ENCODE measurements at places on chromosomes 12 and 14. TPM values are rescaled to one million over a fixed set of nuclear protein-coding genes. Genes with fewer than 3 reads are reported as not detected.

GRCh38 chr12:113214895-113215400 is 6.3 kb upstream of the TPCN1 start:
- H3K27me3 ChIP-seq: no peaks in the 10 kb centered on the region
- peak overlapping the region; percentile 70 for H3K27ac ChIP-seq
- H3K36me3 ChIP-seq: no peaks in the 10 kb centered on the region
- no peak overlapping the region for H3K4me3 ChIP-seq

GRCh38 chr12:105382771-105383622 is 52.5 kb downstream of the C12orf75 start:
- no peak overlapping the region for H3K4me3 ChIP-seq
- no peak overlapping the region for H3K27ac ChIP-seq
- H3K27me3 ChIP-seq: no peaks in the 10 kb centered on the region
- DNase-seq: peak; percentile 32
- no peaks in the 10 kb centered on the region for H3K36me3 ChIP-seq
- H3K4me1 ChIP-seq: no peaks in the 10 kb centered on the region

The NXPH4 gene
- 2.1 TPM for total RNA-seq

- H3K27ac ChIP-seq: no peak overlapping the region
- DNase-seq: no peak
- H3K4me1 ChIP-seq: no peaks in the 10 kb centered on the region
- no peak overlapping the region for H3K4me3 ChIP-seq
Measured at GRCh38 chr12:86550218-86551145, 294.3 kb upstream of the MGAT4C start.

The TSPAN8 gene
- 4.2 TPM for total RNA-seq

GRCh38 chr12:98754095-98754494 is 109.0 kb downstream of the APAF1 start:
- no peaks in the 10 kb centered on the region for H3K27me3 ChIP-seq
- H3K27ac ChIP-seq: no peak overlapping the region
- no peaks in the 10 kb centered on the region for H3K36me3 ChIP-seq
- peaks cover 5% of the 10 kb centered on the region for H3K4me1 ChIP-seq

The NFE2 gene
- total RNA-seq: 0.26 TPM

DNA sequence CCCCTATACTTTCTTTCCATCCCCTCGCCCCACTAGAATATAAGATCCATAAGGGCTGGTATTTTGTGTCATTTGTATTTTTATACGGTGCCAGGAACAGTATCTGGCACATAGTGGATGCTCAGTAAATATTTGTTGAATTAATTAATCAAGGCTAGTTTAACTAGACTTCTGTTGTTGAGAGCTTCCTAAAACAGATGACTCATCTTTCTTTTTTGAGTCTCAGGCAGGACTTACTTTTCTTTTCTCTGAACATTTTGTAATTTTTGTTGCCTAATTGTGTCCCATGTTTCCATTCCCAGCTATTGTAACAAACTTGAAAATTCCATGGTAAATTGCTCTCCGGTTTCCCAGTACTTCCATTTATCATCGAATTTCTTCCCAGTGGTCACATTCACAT is 16.7 kb downstream of the STK38L start:
- H3K4me3 ChIP-seq: no peak overlapping the region
- no peaks in the 10 kb centered on the region for H3K4me1 ChIP-seq
- no peak for DNase-seq
- no peaks in the 10 kb centered on the region for H3K36me3 ChIP-seq
- no peak overlapping the region for H3K27ac ChIP-seq
- no peaks in the 10 kb centered on the region for H3K27me3 ChIP-seq

The GTF2A1 gene
- total RNA-seq: 34.4 TPM

The PPP1R36 gene
- 0.69 TPM for total RNA-seq

The RNASE7 gene
- total RNA-seq: not detected

- no peak for DNase-seq
- H3K27ac ChIP-seq: peak overlapping the region; percentile 96
- H3K27me3 ChIP-seq: no peaks in the 10 kb centered on the region
- H3K36me3 ChIP-seq: no peaks in the 10 kb centered on the region
- no peak overlapping the region for H3K4me3 ChIP-seq
- peaks cover 24% of the 10 kb centered on the region for H3K4me1 ChIP-seq
Measured at GRCh38 chr12:75913502-75914351, 117.8 kb downstream of the PHLDA1 start.

DNA sequence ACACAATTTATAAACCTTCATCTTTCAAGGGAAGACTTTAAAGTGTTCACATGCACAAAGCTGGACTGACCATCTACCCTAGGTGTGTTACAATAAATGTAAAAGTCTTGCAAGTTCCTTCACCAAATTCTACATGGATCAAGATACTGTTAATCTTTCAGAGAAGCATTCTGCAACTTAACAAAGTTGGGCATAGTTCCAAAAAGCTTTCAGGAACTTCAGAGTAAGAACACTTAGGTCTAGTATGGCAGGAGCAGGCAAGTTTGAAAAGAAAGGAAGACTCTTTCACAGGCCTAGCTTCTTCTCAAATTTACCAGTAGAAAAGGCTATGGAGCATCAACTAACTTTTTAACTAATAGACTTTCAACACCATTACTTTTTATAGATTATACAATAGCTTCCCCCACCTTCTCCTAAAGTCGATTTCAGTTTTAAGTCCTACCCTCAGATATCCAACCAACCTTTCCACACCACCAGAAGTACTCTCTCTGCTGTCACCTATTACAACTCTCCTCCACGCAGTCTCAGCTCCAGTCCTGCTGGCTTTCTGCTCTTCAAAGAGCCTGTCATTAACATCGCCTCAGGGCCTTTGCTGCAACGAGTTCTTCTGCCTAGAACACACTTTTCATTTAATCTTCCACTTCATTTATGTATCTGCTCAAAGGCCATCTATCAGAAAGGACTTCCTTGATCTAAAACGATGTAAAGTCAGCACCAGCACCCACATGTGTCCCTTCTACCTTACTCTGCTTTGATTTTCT is 333.9 kb downstream of the CEP128 start:
- H3K4me3 ChIP-seq: no peak overlapping the region
- no peaks in the 10 kb centered on the region for H3K27me3 ChIP-seq
- no peak overlapping the region for H3K27ac ChIP-seq
- H3K36me3 ChIP-seq: no peaks in the 10 kb centered on the region

The OLR1 gene
- total RNA-seq: 0.74 TPM

- H3K36me3 ChIP-seq: no peaks in the 10 kb centered on the region
- H3K27me3 ChIP-seq: no peaks in the 10 kb centered on the region
- H3K4me1 ChIP-seq: 0 out of 2 replicates have a peak, but pooled peaks cover 6% of the 10 kb centered on the region
- H3K27ac ChIP-seq: no peak overlapping the region
- DNase-seq: no peak
- H3K4me3 ChIP-seq: no peak overlapping the region
Measured at GRCh38 chr12:108711489-108712164, 19.7 kb downstream of the CORO1C start.

The RFX4 gene
- total RNA-seq: not detected

DNA sequence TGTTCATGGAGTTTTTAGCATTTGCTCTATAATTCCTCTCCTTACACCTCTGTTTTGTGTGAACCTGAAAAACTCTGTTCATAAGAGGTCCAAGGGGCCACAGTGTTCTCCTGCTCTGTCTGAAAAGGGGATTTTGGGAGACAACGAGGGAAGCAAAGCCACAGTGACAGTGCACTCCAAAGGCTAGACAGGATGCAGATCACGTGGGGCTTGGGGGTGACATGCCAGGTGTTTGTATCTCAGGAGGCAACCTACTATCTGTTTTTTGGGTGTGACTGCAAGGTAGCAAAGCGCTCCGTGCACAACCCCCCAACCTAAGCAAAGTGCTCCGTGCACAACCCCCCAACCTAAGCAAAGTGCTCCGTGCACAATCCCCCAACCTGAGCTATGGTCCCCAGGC is 5.1 kb upstream of the CHD4 start:
- H3K4me1 ChIP-seq: peaks cover 9% of the 10 kb centered on the region
- no peaks in the 10 kb centered on the region for H3K27me3 ChIP-seq
- H3K4me3 ChIP-seq: no peak overlapping the region
- no peaks in the 10 kb centered on the region for H3K36me3 ChIP-seq
- H3K27ac ChIP-seq: no peak overlapping the region
- no peak for DNase-seq

- no peaks in the 10 kb centered on the region for H3K36me3 ChIP-seq
- no peak for DNase-seq
- no peak overlapping the region for H3K27ac ChIP-seq
- H3K4me1 ChIP-seq: no peaks in the 10 kb centered on the region
- H3K27me3 ChIP-seq: no peaks in the 10 kb centered on the region
Measured at GRCh38 chr14:91927191-91927590, 20.3 kb downstream of the FBLN5 start.

GRCh38 chr14:102537981-102538601 is 28.5 kb upstream of the ANKRD9 start:
- no peak overlapping the region for H3K27ac ChIP-seq
- no peaks in the 10 kb centered on the region for H3K36me3 ChIP-seq
- H3K27me3 ChIP-seq: no peaks in the 10 kb centered on the region
- DNase-seq: no peak
- H3K4me3 ChIP-seq: no peak overlapping the region

- no peaks in the 10 kb centered on the region for H3K27me3 ChIP-seq
- no peaks in the 10 kb centered on the region for H3K36me3 ChIP-seq
- H3K4me3 ChIP-seq: no peak overlapping the region
- no peak for DNase-seq
- H3K4me1 ChIP-seq: no peaks in the 10 kb centered on the region
Measured at GRCh38 chr14:35932659-35933159, 106.6 kb downstream of the BRMS1L start.

The GPRC5D gene
- total RNA-seq: not detected

- H3K27ac ChIP-seq: no peak overlapping the region
- no peak overlapping the region for H3K4me3 ChIP-seq
- H3K36me3 ChIP-seq: no peaks in the 10 kb centered on the region
- no peaks in the 10 kb centered on the region for H3K27me3 ChIP-seq
Measured at GRCh38 chr14:64788706-64789105, 84.5 kb downstream of the PLEKHG3 start.

GRCh38 chr12:52615208-52615868 is 3.0 kb downstream of the KRT73 start:
- DNase-seq: no peak
- peaks cover 8% of the 10 kb centered on the region for H3K27me3 ChIP-seq
- no peaks in the 10 kb centered on the region for H3K4me1 ChIP-seq
- no peaks in the 10 kb centered on the region for H3K36me3 ChIP-seq
- H3K4me3 ChIP-seq: no peak overlapping the region

The PLEKHG7 gene
- total RNA-seq: not detected

- peaks cover 20% of the 10 kb centered on the region for H3K27me3 ChIP-seq
- H3K36me3 ChIP-seq: no peaks in the 10 kb centered on the region
- peaks cover 2% of the 10 kb centered on the region for H3K4me1 ChIP-seq
Measured at GRCh38 chr14:99272632-99272898, 568 bp upstream of the BCL11B start.

DNA sequence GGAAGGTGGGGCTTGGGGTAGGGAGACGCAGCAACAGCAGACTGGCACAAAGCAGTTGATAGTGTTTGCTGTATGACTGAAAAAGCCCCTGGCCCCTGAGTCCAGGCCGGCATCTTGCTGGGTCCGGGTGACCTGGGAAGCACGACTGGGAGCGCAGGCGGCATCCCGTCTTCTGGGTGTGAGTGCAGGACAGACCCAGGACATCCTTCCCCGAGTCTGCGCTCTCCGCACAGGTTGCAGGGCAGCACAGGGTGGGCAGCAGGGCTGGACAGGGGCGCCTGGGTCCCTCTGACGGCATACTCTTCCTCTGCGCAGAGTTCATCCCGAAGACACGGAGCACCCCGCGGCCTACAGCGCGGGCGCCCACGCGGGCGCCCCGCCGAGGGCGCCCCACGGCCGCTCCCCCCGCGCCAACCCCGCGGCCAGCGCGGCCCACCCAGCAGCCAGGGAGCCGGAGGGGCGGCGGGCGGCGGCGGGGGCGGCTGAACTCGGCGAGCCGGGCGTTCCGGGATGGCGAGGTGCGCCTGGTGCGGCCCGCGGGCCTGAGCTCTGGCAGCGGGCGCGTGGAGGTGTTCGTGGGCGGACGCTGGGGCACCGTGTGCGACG is 9.2 kb upstream of the CYP46A1 start:
- H3K4me3 ChIP-seq: no peak overlapping the region
- H3K36me3 ChIP-seq: no peaks in the 10 kb centered on the region
- H3K27ac ChIP-seq: no peak overlapping the region
- DNase-seq: no peak

GRCh38 chr12:105573574-105573973 is 243.1 kb downstream of the C12orf75 start:
- H3K27me3 ChIP-seq: no peaks in the 10 kb centered on the region
- DNase-seq: no peak
- H3K4me3 ChIP-seq: no peak overlapping the region

DNA sequence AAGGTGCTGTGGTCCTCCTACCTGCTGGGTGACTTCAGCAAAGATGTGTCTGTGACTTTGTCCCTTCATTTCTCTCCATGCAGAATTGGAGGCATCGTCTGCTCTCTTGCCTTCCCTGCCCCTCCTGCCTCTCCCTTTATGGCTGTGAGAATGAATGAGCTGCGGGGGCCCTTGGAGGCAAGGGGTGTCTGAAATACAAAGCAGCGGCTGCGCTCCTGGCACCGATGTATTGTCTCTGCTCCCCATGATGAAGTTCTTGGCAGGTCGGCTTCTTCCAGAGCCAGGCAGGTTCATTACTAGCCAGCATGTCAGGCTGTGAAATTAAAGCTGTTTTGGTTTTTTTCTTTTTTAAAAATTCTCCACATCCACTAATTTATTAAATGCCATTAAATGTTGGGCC is 194.5 kb downstream of the TSPAN9 start:
- H3K4me3 ChIP-seq: no peak overlapping the region
- H3K36me3 ChIP-seq: no peaks in the 10 kb centered on the region
- H3K27ac ChIP-seq: no peak overlapping the region
- no peak for DNase-seq
- H3K27me3 ChIP-seq: no peaks in the 10 kb centered on the region

DNA sequence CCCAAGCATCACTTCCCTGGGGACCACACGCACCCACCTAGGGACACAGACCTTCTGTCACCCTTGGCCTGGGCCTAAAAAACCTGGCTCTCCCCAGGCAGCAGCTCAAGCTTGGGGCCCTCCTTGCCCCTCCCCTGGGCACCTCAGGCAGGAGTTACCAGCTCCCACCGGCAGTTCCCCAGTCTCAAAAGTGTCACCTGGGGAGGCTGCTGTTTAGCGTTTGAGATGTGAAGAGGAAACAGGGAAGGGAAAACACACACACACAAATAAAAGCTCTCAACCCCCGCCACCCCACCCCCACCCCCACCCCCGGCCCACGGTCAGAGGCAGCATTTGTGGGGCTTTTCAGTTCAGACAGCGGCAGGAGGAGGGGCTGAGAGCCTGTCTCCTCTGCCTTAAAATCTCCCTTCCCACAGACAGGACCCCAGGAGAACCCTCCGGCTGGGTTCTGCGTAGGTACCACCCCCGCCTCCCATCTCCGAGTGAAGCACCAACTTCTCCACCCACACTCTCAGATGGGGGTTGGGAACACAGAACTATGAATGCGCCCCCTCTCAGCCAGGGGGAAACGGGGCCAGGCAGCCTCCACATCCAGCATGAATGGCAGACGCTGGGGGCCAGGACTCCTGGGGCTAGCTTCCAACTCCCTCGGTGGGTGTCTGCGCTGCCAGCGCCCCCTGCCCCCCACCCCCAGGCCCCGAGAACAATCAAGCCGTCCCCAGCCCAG is 3.0 kb downstream of the NCOR2 start:
- no peaks in the 10 kb centered on the region for H3K27me3 ChIP-seq
- H3K4me3 ChIP-seq: peak overlapping the region; percentile 84
- peaks cover 60% of the 10 kb centered on the region for H3K4me1 ChIP-seq
- no peak for DNase-seq

Data from Panc1 (cell line).